ENCODE measurements at places on chromosomes 13 and 19.

GRCh38 chr13:20165417-20166257, 4.8 kb upstream of the GJA3 start:
- DNase-seq = peak; percentile 21

- no peak for DNase-seq
These were observed 109.6 kb upstream of the SERP2 start for GRCh38 chr13:44263751-44264620.

- DNase-seq = no peak
These were observed 676.2 kb downstream of the GPC5 start for GRCh38 chr13:92074658-92075057.

DNA sequence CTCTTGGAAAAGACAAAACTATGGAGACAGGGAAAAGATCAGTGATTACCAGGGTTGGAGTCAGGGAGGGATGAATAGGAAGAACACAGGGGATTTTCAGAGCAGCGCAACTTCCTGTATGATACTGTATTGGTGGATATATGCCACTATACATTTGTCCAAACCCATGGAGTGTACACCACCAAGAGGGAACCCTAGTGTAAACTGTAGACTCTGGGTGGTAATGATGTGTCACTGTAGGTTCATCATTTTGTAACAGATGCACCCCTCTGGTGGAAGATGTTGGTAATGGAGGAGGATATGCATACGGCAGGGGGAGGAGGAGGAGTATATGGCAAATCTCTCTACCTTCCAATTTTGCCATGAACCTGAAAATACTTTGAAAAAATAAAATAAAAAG, 68.1 kb downstream of the UFM1 start:
- peak; percentile 43 for DNase-seq

- DNase-seq = no peak
These were observed 13.4 kb downstream of the ZNF20 start for GRCh38 chr19:12126707-12127106.

- DNase-seq = peak; percentile 28
These were observed 61.4 kb downstream of the CCNE1 start for GRCh38 chr19:29873024-29873800.

- DNase-seq = no peak
These were observed 1.2 kb downstream of the CIRBP start for GRCh38 chr19:1270213-1270853.

GRCh38 chr19:21430675-21431074, 33.7 kb downstream of the ZNF493 start:
- DNase-seq = no peak

DNA sequence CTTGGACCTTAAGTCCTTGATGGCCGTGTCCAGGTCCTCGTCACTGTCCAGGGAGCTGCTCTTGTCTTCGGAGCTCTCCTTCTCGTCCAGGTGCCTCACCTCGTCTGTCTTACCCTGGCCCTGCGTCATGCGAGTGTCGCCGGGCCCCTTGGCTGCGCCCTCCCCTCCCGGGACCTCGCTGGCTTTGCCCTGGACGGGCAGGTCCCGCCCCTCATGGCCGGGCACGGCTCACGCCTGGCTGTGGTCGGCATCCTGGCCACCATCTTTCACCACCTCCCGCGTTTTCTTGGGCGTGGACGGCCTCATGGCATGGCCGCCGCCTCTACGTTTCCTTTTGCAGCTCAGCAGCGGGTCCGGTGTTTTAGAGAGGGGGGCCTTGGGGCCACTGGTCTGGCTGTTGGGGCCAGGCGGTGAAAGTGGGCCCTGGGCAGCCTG, 14.8 kb downstream of the RB1 start:
- DNase-seq = no peak

DNA sequence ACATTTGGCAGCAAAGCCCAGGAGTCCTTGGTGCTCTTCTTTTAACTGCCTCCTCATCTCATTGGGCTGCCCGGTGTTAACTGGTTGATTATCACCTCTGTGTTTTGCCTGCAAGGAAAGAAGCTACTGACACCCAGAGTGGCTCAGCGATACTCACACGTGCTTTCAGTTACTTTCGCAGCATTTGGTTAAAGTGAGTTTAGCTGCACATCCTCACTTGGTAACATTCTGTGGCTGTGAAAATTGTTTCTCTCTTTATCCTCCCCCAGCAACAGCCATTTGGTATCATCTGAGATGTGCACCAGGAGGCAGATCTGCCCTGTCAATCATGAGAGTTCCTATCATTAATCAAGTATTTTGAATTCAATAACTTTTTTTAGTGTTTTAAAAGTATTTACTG, 44.6 kb upstream of the GPR183 start:
- no peak for DNase-seq

DNA sequence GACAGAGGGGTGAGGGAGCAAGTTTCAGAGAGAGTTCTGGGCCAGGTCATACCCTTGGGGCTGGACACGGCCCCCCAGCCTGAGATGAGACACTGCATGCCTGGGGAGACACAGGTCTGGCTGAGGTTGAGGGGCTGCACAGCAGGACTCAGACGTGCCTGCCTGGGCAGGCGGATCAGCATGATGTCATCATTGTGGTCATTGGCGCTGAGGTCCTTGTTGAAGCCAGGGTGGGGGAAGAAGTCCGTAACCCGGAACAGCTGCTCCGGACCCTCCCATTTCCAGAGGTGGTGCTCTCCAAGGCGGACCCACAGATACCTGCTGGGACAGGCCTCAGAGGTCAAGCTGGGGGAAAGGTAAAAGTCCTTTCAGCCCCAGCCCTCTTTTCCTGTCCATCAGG, 5.0 kb upstream of the KLK8 start:
- no peak for DNase-seq

DNA sequence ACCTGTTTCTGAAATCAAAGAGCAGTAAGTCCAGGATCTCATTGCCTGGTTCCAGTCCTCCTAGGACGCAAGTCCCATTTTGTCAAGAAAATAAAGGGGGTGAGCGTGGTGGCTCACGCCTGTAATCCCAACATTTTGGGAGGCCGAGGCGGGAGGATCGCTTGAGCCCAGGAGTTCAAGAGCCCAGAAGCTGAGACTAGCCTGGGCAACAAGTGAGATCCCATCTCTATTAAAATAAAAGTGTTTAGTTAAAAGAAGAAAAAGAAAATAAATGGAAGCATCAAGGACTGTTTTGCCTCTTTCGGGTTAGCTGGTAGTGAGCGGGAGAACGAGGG, 344 bp upstream of the HAUS5 start:
- no peak for DNase-seq

- DNase-seq = no peak
These were observed 33.0 kb downstream of the OLFM2 start for GRCh38 chr19:9903336-9903735.

DNA sequence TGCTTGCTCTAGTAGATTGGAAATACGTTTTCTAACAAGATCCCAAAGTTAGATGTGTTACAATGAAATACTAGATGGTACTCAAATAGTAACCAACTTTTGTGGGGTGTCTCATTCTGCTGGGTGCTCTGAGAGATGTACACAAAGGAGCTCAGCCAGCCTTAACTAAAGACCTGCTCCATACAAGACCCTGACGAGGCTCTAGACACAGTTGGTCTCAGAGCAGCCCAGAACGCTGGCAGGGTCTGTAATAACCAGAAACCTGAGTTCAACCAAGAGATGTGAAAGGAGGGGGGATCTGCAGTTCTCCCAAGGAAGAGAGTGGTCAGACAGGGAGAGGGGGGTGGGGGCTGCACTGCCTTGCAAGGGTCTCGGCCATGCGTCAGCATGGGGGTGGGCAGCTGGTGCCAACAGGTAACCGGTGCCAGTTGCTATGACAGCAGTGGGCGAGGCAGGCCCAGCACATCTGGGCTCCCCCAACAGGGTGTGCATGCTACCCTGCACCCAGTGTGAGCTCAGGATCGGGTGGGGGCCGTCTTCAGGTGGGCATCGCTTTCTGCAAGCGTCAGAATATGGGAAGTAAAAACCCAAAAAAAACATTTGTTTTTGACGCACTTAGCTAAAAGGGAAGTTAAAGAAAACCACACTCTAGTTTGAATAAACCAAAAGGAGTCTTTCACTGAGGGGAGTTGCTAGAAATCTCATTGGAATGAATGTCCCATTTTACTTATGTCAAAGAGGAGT, 68.0 kb upstream of the GPR183 start:
- DNase-seq = no peak

DNA sequence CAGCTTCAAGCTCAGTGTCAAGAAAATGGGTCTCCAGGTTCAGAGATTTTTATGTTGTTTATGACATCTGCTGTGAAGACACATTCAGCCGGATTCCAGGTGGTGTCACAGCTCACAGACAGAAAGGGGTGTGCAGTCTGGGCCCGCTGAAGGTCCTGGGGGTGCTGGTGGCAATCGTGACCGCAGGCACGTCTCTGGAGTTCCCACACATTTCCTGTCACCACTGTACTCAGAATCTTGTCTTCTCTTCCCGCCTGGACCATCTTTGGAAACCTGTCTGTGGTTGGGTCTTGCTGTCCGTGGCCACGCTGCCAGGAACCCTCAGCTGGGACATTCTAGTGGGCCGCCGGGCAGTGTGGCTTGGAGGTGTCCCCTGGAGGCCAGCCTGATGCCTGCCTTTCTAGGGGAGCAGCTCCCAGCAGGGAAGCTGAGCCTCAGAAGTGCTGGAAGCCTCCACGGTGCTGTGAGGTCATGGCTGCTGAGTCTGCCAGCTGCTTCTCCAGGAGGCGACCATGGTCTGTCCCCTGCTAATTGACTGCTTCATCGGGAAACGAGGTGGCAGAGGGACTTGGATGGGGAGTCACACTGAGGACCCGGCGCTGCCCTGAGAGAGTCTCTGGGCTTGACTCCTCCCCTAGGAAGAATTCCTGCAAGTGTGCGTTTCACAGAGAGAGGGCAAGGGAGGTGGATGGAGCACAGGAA, 3.7 kb downstream of the TEX29 start:
- DNase-seq = no peak

DNA sequence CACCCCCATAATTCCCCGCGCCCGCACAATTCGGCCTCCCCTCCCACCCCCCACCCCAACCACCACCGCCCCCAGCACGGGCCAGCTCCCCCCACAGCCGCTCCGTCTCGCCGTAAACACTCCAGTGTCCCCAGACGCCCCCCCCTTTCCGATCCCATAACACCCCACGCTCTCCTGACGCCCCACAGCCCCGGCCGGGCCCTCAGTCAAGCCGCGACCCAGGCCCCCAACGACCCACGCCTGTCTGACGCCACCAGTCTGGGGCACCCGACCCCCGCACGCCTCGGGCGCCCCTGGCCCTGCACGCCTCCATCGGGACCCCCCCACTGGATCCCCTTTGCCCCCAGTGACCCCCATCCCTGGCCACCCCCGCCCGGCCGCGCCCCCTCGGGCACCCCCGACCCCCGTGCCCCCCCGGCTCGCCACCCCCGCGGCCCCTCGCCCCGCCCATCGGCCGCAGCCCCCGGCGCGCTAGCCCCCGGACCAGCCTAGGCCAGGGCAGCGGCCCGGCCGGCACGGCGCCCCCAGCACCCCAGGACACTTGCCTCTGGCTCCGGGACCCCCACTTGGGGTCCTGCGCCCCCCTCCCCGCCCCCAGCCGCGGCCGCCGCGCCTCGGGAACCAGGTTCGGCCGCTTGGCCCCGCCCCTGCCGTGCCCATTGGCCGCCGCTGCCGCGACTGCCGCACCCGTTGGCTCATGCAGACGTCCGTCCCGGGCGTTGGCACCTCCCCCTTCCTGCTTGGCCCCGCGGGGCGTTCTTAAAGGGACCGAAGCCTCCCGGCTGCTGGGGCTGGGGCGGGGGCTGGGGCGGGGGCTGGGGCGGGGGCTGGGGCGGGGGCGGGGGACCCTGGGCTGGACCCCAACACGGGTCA, at the start of gene FKBP8:
FKBP8 (minus strand) TSS at position 633 of the 873 bp plus-strand sequence. CDS start 1,603 bp downstream, outside the sequence.
- DNase-seq = peak; percentile 84

DNA sequence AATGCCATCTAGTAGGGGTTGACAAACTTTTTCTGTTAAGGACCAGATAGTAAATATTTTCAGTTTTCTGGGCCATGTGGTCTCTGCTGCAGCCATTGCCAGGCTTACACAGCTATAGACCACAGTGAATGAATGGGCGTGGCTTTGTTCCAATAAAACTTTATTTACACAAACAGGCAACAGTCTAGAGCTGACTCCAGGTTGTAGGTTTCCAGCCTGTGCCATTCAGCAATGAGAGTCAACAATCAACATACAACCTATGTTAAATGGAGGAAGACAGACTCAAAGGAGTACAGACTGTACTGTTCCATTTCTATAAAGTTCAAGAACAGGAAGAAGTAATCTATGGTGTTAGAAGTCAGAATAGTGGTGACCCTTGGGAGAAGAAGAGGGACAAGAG, 15.2 kb upstream of the IZUMO2 start:
- no peak for DNase-seq
